Activated naive CD8-positive, alpha-beta T cell treated with anti-CD3 and anti-CD28 coated beads, Interleukin-2, amount 50 U/mL, for 24 hours (primary cell): ENCODE measurements at places on chromosomes 16 and 17.

DNA sequence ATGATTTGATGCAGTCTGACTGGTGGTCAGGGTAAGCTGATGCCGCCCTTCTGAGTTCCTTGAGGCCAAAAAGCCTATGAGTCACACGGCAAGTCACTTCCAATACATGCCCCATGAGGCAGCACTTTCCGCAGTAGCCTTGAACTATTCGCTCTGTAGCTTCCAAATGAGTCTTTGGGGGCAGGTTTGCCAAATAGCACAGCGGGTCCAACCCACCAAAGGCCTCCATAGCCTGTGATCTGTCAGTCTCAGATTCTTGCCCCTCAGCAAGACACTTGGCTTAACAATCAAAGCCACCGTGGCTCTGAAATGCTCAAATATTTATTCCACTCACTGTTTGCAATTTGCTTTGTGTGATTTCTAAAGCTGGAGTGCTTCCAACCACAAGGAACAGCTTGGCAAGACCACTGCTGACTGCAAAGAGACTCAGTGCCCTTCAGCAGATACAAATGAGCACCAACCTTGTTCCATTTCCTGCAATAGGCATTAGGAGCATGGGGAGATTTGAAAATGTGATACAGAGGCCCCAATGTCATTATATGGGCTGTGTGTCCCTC is 45.4 kb downstream of the CLEC19A start:
- H3K4me3 ChIP-seq = no peak overlapping the region
- no peaks in the 10 kb centered on the region for H3K36me3 ChIP-seq
- DNase-seq = no peak

DNA sequence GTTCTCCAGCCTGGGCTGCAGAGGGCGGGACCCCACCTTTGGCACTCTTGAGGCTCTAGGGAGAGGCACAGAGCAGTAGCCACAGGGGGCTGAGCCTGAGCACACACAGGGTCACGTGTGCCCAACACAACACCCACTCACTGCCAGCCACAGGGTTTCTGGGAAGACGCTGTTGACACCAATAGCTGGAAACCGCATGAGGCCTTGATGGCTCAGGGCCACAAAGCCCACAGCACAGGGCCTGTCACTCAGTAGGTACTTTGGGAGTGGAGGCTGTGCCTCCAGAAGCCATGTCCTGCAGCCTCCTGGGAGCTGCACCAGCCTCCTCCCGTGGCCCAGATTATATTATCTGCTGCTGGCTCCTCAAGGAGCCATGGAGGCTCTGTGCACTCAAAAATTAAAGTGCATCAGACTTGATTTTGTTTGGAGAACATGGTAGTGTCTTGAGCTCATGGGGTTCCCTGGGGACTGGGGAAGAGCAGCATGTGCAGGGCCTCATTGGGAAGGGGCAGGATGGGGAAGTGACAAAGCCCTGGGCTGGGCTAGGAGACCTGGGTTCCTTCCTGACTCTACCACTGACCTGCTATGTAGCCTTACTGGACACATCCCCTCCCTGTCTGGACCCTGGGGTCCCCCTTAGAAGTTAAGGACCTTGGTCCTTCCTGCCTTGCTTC is 12.5 kb upstream of the SREBF1 start:
- H3K4me1 ChIP-seq = peaks cover 74% of the 10 kb centered on the region
- DNase-seq = peak; percentile 87
- H3K36me3 ChIP-seq = no peaks in the 10 kb centered on the region
- peak overlapping the region; percentile 90 for H3K27ac ChIP-seq
- no peaks in the 10 kb centered on the region for H3K27me3 ChIP-seq

DNA sequence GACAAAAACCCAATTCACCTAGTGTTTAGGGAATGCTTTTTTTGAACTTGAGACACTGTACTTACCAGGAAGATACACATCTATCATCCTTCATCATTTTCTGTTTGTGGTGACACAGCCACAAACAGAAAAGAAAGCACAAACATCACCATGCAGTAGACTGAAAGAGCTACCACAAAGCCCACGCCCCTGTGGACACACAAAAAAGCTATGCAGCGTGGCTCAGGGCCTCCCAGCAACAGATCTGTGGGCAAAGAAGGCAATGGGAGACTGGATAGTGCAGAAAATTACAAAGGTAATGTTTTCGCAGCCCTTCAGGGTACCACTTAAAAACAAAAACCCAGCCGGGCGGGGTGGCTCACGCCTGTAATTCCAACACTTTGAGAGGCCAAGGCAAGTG is 9.6 kb downstream of the COTL1 start:
- H3K27ac ChIP-seq = peak overlapping the region; percentile 61
- H3K36me3 ChIP-seq = peaks cover 69% of the 10 kb centered on the region
- H3K4me1 ChIP-seq = peaks cover 94% of the 10 kb centered on the region
- DNase-seq = no peak
- no peaks in the 10 kb centered on the region for H3K27me3 ChIP-seq

GRCh38 chr16:53282975-53283946 is 151.0 kb upstream of the RBL2 start:
- no peak for DNase-seq
- no peaks in the 10 kb centered on the region for H3K27me3 ChIP-seq
- H3K27ac ChIP-seq = no peak overlapping the region
- H3K4me3 ChIP-seq = no peak overlapping the region

DNA sequence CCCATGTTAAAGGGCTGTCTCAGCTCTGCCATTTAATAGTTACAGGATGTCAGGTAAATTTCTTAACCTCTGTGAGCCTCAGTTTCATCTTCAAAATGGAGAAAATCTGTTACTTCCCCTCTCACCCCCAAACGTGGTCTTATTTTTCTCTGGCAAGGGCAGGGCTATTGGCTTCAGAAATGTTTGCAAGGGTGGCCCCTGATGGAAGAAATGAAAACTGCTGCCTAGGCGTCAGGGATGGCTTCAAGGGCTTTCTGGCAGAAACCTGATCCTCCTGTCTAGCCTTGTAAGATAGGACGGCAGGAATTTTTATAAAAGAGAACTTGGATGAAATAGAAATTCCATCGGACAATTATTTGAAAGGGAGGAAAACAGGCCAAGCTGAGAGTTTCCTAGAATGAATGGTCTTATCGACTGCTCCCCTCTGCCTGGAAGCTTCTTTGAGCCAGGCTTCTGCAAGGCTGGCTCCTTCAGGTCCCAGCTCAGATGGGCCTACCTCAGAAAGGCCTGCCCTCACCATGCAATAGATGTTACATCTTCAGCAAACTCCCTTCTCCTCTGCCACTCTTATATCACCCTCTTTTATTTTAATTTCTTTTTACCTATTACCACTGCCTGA is 43.0 kb upstream of the TANGO6 start:
- H3K27me3 ChIP-seq = peaks cover 2% of the 10 kb centered on the region
- DNase-seq = peak; percentile 51
- peaks cover 9% of the 10 kb centered on the region for H3K4me1 ChIP-seq
- H3K4me3 ChIP-seq = no peak overlapping the region
- H3K36me3 ChIP-seq = no peaks in the 10 kb centered on the region
- no peak overlapping the region for H3K27ac ChIP-seq

GRCh38 chr17:10776381-10776780 is 27.5 kb downstream of the TMEM238L start:
- H3K27ac ChIP-seq = no peak overlapping the region
- no peak for DNase-seq
- peaks cover 3% of the 10 kb centered on the region for H3K36me3 ChIP-seq

DNA sequence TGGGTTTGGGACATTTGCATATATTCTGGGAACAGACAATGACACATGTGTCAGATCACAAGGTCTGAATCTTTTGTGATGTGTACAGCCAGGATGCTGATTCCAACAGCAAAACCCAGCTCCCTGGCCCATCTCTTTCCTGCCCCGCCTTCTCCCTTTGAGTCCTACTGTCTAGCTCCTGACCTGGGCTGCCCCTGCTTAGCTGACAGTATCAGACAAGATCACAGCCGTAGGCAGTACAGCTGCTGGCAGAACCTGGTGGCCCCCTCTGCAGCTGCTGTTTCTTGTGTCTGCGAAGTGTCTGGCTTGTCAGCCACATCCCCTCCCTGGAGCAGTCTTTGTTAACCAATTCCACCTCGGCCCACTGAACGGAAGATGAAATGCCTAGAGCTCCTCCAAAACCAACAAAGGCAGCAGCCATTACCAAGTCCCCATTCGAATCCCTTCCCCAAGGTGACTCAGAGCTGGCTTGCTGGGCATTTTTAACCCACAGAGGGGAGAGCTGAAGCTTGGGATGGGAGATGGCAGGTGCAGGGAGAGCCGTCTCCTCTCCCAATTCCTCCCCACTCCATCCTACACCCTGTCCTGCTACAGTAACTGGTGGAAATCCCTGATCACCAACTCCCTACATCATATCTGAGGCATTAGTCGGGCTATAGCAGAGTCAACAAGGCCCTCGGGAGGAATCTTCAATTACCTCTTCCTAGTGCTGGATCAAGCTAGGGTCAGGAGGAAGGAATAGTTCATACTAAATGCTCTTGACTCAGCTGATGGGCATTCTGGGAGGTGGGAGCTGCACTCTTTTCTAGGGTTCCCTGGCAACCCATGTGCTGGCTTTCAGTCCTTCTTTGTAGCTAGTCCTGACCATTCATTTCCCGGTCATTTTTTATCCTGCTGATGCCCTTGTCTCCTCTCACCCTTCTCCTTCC is 5.8 kb downstream of the PIPOX start:
- peaks cover 11% of the 10 kb centered on the region for H3K4me1 ChIP-seq
- peaks cover 5% of the 10 kb centered on the region for H3K27me3 ChIP-seq
- no peak overlapping the region for H3K27ac ChIP-seq
- no peaks in the 10 kb centered on the region for H3K36me3 ChIP-seq
- DNase-seq = no peak

DNA sequence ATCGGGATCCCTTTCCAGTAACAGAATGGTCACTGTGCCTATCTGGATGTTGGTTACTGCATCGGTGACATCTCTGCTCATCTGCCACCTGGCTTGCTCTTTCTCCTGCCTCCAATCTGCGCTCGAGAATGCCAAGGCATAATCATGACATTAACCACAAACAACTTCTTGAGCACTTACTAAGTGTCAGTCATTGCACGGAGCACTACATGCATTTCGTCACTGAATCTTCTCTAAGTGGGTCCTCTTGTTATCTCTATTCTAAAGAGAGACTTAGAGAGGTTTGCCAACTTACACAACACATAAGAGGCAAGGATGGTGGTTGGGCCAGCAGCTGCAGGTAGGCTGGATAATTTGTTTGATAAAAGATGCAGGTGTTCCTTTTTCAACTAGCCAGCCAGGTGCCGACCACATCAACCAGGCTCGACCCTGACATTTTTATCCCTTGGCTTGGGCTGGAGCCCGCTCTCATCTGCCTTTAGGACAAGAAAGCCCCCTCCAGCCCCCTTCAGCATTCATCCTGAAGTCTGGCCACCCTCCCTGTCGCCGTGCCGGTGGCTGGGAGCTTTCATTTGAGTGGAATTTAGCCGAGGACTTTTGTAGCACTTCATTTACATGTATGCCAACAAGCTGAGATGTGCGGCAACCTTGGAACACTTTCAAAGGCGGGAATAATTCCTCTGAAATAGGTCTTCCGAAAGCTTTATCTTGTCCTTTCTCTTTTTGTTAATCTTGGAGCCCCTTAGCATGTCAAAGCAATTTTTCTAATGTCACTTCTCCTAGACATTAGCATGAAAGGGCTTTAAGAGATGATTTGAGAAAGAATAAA is 89.3 kb upstream of the NKD1 start:
- H3K4me3 ChIP-seq = no peak overlapping the region
- H3K36me3 ChIP-seq = no peaks in the 10 kb centered on the region
- H3K27me3 ChIP-seq = peaks cover 2% of the 10 kb centered on the region
- H3K27ac ChIP-seq = no peak overlapping the region
- no peak for DNase-seq

DNA sequence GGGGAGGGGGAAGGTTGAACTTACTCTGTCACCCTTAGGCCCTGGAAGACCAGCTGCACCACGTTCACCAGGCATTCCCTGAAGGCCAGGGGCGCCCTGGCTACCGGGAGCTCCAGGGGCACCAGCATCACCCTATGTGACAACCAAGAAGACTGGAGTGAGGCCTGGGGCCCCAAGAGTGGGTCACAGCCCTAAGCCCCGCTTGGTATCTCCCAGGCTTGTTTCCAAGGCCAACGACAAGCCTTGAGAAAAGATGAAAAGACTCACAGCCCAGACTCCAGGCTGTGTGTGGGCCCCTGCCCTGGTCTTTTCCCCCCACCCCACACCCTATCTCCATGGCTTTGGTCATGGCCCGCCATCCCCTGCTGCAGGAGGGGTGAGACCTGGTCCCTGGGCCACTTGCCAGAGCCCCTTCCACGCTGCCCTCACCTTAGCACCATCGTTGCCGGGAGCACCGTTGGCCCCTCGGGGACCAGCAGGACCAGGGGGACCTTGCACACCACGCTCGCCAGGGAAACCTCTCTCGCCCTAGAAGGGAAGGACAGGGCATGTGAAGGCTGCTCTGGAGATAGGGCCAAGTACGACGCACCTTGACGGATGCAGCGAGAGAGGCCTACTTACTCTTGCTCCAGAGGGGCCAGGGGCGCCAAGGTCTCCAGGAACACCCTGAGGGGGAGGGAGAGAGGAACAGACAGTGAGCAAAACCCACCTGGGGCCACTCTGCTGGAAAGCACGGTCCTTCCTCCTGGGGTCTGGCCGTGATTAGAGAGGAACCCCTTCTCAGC is 9.9 kb downstream of the COL1A1 start:
- no peaks in the 10 kb centered on the region for H3K27me3 ChIP-seq
- peaks cover 2% of the 10 kb centered on the region for H3K4me1 ChIP-seq
- no peak overlapping the region for H3K27ac ChIP-seq
- DNase-seq = no peak
- no peak overlapping the region for H3K4me3 ChIP-seq
- no peaks in the 10 kb centered on the region for H3K36me3 ChIP-seq

DNA sequence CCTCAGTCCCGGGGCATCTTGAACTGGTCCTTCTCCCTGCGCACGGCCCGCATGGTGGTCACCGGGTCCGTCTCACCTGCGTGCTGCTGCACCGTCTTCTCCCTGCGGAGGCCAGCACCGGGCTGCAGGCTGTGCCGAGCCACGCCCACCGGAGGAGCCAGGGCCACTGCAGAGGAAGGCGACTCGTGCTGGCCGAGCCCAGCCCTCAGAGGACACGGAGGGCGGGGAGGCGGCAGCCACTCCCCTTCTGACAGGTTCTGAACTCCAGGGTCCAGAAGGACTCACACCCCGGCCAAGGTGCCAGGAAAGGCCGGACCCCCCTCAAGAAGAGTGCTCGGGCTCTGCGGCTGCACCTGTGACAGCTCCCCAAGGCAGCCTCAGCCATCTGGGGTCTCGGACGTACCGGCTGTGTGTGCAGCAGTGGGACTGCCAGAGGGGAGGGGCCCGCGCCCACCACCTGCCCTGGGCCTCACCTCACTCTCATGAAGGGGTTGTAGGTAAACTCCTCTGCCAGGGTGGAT is 15.8 kb upstream of the IGFALS start:
- peaks cover 12% of the 10 kb centered on the region for H3K36me3 ChIP-seq
- DNase-seq = no peak
- H3K27ac ChIP-seq = no peak overlapping the region
- no peaks in the 10 kb centered on the region for H3K27me3 ChIP-seq

GRCh38 chr17:74024871-74025531 is 178.5 kb upstream of the RPL38 start:
- no peak for DNase-seq
- H3K27me3 ChIP-seq = peaks cover 5% of the 10 kb centered on the region
- no peak overlapping the region for H3K27ac ChIP-seq
- H3K36me3 ChIP-seq = no peaks in the 10 kb centered on the region
- H3K4me1 ChIP-seq = no peaks in the 10 kb centered on the region
- H3K4me3 ChIP-seq = no peak overlapping the region

GRCh38 chr16:8861563-8862308 is 7.1 kb downstream of the CARHSP1 start:
- H3K27me3 ChIP-seq = no peaks in the 10 kb centered on the region
- H3K27ac ChIP-seq = peak overlapping the region; percentile 49
- peaks cover 31% of the 10 kb centered on the region for H3K4me1 ChIP-seq
- H3K36me3 ChIP-seq = peaks cover 13% of the 10 kb centered on the region

- peaks cover 62% of the 10 kb centered on the region for H3K36me3 ChIP-seq
- no peaks in the 10 kb centered on the region for H3K27me3 ChIP-seq
- H3K4me3 ChIP-seq = peak overlapping the region; percentile 91
- peak; percentile 55 for DNase-seq
- H3K27ac ChIP-seq = peak overlapping the region; percentile 95
- peaks cover 45% of the 10 kb centered on the region for H3K4me1 ChIP-seq
Measured at GRCh38 chr16:30065943-30066760, 592 bp downstream of the ALDOA start.
